Fibroblast of skin of abdomen (primary cell): ENCODE measurements at places on chromosomes 6 and 20.
A peak's percentile ranks its signal among the peaks of the same experiment; 100 is the strongest.

- DNase-seq, result no peak
Observed at GRCh38 chr6:152418551-152418950, 218.6 kb downstream of the SYNE1 start.

DNA sequence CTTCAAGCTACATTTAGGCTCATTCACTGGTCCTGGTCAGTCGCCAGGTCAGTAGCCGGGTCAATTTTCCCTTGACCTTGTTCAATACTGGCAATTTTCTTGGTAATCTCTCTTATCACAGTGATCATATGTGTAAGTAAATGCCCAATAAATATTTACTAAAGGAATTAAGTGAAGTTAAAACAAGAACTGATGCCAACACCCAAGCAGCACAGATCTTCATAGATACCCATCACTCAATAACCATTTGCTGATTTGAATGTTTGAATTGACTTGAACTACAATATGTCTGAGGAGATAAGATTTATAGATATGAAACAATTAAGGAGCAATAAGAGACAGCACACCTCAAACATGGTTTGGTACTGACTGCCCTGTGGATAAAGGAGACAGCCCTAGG is 100.8 kb upstream of the PREP start:
- DNase-seq, result no peak

- no peak for DNase-seq
Observed at GRCh38 chr6:135073756-135074393, 19.3 kb upstream of the HBS1L start.

DNA sequence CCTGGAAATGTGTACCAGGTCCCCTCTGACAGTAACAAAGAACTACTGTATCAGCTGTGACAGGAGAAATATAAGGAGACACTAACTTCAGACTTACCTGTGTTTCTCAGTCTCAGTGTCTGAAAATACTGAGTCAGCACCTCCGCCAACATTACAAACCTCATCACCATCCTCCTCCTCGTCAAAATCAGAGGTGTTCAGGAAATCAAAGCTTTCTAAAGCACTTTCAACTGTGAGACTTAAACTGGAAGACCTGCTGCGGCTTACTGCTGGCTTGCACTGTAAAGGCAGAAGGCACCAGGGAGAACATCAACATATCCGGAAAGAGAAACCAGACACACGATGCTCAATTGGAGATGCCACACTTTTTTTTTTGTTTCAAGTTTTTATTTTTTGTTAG is 40.3 kb upstream of the ARMH2 start:
- DNase-seq, result no peak

DNA sequence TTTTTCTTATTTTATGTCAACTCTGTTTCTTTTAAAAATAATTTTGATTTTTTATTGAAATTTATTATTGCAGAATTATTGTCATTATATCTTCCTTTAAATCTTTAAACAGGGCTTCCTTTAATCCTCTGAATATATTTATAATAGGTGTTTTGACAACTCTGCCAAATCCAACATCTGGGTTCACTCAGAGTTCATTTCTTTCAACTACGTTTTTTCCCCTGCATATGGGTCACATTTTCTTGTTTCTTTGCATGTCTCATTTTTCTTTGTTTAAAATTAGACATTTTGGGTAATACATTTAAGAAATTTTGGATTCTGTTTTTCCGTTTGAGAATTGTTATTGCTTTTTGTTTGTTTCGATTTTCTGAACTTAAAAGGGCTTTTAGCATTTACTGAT is 655.1 kb upstream of the CITED2 start:
- DNase-seq, result peak; percentile 30

- DNase-seq, result no peak
Observed at GRCh38 chr6:47520282-47520681, 42.7 kb downstream of the CD2AP start.

DNA sequence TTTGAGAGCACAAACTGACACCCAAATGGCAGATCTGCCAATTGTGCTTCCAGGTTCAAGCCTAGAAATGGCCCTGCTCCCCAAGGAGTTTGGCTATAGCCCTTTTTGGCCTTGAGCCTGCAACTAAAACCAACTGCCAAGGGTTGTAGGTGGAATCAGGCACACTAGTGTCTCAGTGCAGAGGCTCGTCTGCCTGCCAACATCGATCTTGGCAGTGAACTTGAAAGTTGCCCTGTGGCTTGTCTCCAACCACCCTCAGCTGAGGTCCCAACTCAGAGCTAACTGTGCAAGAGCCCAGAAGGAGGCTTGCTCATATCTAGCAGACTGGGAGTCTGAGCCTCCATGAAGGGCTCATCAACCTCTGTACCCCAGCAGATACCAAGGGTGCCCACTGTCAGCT is 92.7 kb upstream of the GLP1R start:
- DNase-seq, result no peak

DNA sequence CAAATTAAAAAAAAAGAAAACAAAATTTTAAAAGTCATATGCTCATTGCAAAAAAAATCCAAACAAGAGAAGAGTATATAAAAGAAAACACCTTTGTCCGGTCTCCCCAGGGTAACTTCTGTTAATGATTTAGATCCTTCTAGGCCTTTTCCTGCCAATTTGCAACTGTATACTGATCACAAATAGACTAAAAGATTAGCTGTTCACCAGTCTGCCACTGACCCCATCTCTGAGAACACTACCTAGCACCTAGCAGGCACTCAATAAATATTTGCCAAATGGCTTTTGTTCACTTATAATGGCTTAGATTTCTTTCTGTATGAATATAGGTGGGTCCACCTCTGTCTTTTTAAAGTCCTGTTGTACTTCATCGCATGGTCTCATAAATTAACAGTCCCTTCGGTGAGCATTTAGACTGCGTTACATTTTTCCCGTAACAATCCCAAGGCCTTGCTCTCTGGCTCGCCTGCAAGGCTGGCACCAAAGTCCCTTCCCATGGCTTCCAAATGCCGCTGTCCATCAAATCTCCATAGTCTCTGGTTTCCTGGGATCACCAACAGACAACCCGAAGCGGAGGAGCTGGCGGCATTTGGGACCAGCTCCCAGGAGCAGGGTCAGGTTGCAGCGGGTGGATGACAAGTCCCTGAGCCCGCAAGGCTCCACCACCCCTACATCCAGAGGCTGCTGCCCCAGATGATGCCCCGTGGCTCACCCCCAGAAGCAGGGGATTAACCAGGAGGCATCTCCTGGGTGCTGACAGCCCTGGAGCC is 11.8 kb downstream of the JPH2 start:
- DNase-seq, result no peak

DNA sequence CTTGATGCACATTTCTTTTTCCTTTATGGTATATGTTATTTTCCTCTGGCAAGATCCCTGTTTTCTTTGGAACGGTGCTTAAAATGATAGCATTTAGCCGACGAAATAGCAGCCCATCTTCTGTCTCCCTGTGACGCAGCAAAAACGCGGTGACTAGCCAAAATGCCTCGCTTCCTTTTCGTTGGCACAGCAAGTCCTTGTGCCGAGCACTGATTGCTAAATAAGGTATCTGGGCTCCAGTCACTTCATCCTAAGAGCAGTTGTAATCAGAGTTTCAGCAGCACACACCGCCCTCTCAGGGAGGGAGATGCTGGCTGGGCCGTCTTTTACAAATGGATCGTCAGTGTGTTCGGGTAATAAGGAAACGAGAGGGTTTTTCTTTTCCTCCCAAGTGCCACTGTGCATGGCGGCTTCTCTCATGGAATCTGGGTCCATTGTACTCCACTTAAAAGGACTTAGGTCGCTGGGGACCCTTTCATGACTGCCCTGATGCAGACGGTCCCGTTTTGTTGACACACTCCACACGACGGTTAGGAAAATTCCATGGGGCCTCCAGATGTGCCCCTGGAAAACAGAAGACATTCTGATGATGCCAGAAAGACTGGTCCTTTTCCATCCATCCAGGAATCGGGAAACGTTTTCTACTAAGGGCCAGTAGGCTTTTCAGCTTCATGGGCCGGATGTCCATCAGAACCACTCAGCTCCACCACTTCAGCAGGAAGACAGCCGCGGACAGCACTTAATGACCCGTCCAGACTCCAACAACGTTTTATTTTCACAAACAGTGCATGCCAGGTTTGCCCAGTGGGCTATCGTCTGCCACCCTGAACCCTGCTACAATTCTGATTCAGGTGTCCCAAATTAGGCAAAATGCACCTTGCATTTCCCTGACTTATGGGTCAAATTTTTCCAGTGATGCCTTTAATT is 185.5 kb downstream of the CDH4 start:
- DNase-seq, result peak; percentile 87

- DNase-seq, result no peak
Observed at GRCh38 chr20:35720165-35721123, 21.2 kb downstream of the ROMO1 start.

GRCh38 chr6:90440586-90441283 is 144.1 kb upstream of the BACH2 start:
- DNase-seq, result peak; percentile 25

GRCh38 chr6:82178077-82178758 is 69.3 kb downstream of the IBTK start:
- DNase-seq, result peak; percentile 71

DNA sequence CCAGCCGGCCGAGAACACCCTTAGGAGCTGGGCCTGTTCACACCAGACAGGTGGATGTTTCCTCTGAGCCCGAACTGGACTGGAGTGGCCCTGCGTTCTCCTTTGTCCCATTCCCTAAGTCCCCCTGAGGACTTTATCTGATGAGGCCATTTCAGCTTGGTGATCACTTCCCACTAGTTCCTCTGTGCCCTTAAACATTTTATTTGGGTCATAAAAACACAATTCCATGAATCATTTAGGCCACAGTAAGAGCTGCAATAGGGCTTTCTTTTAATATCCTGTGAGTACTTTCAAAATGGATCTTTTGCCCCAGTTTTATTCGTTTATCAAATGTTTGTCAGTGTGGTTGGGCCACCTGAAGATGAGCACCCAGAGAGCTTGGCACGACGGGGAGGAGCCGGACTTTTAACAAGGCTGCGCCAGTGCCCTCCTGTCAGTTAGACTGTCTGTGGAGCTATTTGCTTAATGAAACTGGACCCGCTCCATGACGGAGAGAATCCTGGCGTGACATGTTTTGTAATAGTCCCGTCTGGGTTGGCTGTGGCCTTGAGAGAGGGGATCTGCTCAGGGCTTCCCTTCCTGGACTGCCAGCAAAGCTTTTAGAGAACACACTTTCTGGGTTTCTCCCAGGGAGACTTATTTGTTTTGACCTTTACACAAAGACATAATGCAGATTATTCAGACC is 53.5 kb downstream of the ZDHHC14 start:
- DNase-seq, result no peak

DNA sequence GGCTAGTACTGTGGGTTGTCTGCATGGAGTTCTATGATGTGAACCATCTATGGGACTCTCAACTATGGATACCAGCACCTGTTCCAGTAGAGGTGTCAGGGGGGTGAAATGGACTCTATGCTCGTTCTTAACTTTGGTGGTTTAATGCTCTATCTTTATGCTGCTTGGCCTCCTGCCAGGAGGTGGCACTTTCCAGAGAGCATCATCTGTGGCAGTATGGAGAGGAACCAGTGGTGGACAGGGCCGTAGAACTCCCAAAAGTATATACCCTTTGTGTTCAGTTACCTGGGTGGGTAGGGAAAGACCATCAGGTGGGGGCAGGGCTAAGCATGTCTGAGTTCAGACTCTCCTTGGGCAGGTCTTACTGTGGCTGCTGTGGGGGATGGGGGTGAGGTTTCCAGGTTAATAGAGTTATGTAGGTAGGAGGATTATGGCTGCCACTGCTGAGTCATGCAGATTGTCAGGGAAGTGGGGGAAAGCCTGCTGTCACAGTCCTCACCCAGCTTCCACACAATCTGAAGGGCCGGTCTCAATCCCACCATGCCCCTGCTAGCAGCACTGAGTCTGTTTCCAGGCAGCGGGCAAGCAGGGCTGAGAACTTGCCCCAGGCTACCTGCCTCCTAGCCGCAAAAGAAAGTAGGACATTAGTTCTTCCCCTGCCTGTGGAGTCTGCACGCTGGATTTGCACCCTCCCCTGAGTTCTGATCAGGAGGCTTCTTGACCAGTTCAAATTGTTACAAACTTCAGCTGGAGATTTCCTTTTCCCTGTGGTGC is 284.0 kb downstream of the KCNQ5 start:
- no peak for DNase-seq

DNA sequence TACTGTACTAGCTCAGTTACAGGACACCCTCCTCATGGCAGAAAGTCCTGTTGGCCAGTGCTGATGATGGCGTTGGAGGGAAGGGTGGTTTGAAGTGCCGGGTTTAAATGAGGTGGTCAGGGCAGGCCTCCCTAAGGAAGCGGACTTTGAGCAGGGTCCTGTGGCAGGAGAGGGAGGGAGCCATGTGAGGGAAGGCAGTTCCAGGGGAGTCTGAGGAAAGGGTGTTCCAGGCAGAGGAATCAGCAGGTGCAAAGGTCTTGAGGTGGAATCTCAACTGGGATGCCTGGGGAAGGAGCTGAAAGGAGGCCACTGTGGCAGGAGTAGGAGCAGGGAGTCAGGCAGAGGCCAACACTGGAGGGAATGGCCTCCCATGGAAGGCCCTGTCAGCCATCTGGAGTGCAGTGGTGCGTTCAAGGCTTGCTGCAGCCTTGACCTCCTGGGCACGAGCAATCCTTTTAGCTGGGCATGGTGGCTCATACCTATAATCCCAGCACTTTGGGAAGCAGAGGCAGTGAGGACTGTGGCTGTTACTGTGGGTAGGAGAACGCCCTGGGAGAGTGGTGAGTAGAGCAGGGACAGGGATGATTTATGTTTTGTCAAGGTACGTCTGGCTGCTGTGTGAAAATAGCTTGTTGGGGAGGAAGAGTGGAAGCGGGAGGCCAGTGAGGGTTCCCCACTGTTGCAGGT is 26.2 kb downstream of the VSTM2L start:
- no peak for DNase-seq

- no peak for DNase-seq
Observed at GRCh38 chr20:56458206-56458821, 10.1 kb upstream of the RTF2 start.

DNA sequence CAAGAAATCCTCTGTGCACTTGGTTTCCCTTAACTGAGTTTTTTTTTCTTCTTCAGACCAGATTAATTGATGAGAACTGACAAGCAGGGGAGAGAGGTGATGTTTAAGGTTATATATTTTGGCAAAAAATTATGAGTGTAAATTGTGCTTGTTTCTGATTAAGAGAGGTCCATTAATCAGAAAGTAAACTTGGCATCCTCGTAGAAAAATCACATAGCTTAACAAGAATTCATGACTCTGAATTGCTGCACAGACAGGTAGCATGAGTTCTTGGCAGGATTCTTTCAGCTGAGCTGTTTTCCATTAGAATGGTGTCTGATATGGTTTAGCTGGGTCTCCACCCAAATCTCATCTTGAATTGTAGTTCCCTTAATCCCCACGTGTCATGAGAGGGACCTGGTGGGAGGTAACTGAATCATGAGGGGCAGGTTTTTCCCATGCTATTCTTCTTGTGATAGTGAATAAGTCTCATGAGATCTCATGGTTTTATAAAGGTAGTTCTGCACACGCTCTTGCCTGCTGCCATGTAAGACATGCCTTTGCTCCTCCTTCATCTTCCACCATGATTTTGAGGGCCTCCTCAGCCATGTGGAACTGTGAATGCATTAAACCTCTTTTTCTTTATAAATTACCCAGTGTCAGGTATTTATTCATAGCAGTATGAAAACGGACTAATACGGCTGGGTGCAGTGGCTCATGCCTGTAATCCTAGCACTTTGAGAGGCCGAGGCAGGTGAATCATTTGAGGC is 34.2 kb upstream of the DDR1 start:
- peak; percentile 37 for DNase-seq
